Mesothelial cell of epicardium (in vitro differentiated cells): ENCODE measurements at places on chromosomes 11 and 22.

DNA sequence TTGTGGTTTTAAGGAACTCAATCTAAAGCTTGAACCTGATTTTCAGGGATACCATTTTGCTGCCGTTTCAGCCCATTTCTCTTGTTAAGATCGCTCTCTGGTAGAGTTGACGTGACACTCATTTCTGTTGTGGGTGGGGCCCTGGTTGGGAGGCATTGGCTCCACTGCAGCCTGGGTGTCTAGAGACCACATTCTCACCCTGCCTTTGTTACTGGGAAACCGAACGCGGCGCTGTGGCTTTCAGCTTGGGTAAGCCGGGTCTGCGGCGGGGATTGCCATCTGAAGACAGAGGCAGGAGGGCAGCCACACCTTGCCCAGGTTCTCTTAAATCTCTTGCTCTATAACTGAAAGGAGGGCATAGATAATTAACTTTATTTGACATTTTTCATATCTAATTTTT is 3.2 kb downstream of the EHF start:
- H3K27me3 ChIP-seq: peaks cover 32% of the 10 kb centered on the region
- no peak overlapping the region for H3K4me3 ChIP-seq
- DNase-seq: no peak
- H3K27ac ChIP-seq: no peak overlapping the region
- H3K36me3 ChIP-seq: no peaks in the 10 kb centered on the region

DNA sequence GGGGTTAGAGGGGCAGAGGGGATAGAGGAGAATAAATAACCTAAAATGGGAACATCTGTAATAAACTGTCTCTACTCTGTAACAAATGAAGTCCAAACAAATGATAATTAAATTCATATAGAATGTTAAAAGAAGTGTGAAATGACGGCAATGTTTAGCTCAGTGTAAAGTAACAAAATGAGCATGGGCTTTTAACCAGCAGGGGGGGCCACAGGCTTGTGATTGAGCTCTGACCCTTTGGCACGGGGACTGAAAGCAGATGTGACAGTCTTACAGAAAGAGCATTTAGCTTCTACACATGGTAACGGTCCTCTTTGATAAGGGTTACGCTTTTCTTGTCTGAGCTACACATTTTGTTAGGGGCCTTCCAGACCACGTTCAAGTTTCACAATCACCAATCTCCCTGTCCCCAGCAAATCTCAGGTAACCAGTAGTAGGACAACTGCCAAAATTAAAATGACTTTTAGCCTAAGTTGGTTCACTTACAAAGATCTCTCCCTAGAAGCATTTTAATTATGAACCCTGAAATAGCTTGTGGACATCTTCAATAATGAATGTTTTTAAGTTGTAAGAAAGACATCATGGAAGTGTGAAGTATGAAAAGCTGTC is 262.5 kb downstream of the DCDC1 start:
- H3K27me3 ChIP-seq: peaks cover 12% of the 10 kb centered on the region
- H3K4me3 ChIP-seq: no peak overlapping the region
- H3K27ac ChIP-seq: no peak overlapping the region
- DNase-seq: peak; percentile 72
- peaks cover 4% of the 10 kb centered on the region for H3K4me1 ChIP-seq

DNA sequence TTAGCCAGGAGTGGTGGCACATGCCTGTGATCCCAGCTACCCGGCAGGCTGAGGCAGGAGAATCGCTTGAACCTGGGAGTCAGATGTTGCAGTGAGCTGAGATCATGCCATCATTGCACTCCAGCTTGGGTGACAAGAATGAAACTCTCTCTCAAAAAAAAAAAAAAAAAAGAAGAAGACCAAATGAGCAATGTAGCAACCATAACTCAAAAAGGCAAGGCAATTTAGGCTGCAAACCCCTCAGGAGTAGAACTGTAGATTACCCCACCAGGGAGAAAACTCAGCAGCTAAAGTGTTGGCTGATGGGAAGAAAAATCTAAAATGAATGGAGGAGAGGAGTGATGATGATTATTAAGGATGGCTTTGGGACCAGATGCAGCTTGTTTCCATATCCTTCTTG is 256.7 kb upstream of the UBASH3B start:
- H3K4me3 ChIP-seq: no peak overlapping the region
- DNase-seq: no peak
- H3K27me3 ChIP-seq: no peaks in the 10 kb centered on the region
- no peak overlapping the region for H3K27ac ChIP-seq

GRCh38 chr11:46393759-46394158 is 2.2 kb upstream of the CHRM4 start:
- H3K27me3 ChIP-seq: peaks cover 40% of the 10 kb centered on the region
- H3K4me1 ChIP-seq: peaks cover 20% of the 10 kb centered on the region
- no peak overlapping the region for H3K4me3 ChIP-seq
- H3K36me3 ChIP-seq: peaks cover 8% of the 10 kb centered on the region
- no peak overlapping the region for H3K27ac ChIP-seq

- H3K36me3 ChIP-seq: no peaks in the 10 kb centered on the region
- DNase-seq: no peak
- H3K27ac ChIP-seq: no peak overlapping the region
Measured at GRCh38 chr22:26033071-26033470, 136.2 kb upstream of the SEZ6L start.

DNA sequence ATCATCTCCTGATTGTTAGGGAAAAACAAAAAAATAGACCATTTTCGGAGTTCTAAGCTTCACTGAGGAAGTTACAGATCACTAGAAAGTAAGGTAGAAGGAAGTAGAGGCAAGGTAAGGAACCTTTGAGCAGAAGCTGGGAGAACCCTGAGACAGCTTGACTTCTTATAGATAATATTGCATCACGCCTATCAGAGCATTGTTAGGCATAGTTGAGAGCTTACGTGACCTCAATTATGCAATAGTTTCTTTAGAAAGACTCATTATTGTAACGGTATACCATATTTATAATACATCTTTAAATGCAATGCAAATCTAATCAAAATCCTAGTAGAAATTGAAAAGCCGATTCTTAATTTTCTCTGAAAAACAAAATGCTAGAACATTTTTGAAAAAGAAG is 4.9 kb downstream of the TBRG1 start:
- H3K27ac ChIP-seq: no peak overlapping the region
- peaks cover 9% of the 10 kb centered on the region for H3K4me1 ChIP-seq
- DNase-seq: no peak
- no peak overlapping the region for H3K4me3 ChIP-seq

GRCh38 chr11:42555190-42555589 is 756.6 kb upstream of the API5 start:
- no peaks in the 10 kb centered on the region for H3K4me1 ChIP-seq
- H3K36me3 ChIP-seq: no peaks in the 10 kb centered on the region
- DNase-seq: no peak
- no peak overlapping the region for H3K4me3 ChIP-seq
- H3K27ac ChIP-seq: no peak overlapping the region

DNA sequence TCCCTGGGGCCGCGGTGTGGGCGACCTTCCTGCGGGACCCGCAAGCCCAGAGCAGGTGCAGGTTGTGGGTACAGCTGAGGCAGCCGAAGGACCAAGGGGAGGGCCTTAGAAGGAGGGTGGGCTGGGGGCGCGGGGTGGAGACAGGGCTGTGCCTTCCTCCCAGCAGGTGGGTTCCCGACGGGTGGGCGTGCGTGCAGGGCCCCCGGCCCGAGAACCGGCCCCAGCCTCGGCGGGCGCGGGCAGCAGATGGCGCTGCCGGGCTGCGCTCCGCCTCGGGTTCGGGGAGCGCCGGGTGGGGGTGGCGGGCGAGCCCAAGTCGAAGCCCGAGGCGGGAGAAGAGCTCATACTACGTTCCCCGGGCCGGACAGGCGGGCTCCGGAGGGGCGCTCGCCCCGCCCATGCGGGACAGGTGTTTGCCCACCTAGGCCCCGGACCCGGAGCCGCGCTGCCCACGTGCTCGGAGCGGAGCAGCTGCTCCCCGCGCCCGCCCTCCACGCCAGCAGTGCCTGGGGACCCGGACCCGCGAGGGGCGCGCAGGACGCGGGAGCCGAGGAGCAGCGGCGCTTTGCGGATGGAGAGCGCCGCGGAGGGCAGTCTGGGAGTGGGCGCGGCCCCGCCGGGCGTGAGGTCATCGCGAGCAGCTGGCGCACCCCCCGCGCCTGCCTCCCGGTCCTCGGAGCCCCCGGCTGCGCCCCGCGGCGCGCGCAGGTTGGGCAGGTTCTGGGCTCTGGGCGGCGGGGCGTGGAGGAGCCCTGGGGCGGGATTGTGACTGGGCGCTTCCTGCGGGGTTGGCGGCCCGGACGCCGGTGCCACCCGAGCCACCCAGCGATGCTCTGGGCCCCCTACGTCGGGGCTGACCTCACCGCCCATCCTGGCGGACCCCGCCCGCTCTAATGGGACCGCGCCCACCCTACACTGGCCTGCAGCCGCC is 25.3 kb downstream of the DUSP8 start:
- peaks cover 70% of the 10 kb centered on the region for H3K27me3 ChIP-seq
- peaks cover 3% of the 10 kb centered on the region for H3K4me1 ChIP-seq
- peak overlapping the region; percentile 40 for H3K4me3 ChIP-seq
- peak; percentile 76 for DNase-seq

DNA sequence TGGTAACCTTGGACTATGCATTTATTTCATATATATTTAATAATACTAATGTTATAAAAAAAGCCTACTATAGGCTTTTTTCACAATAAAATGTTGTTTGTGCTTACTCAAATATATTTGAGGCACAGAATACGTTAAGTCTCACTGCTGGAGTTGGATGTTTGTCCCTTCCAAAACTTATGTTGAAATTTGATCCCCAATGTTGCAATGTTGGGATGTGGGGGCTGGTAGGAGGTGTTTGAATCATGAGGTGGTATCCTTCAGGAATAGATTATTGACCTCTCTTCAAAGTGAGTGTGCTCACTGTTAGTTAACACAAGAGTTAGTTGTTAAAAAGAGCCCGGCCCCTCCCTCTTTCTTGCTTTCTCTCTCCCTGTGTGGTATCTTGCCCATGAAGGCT is 1295.9 kb downstream of the JRKL start:
- no peak overlapping the region for H3K27ac ChIP-seq
- H3K36me3 ChIP-seq: no peaks in the 10 kb centered on the region
- no peak for DNase-seq
- H3K4me3 ChIP-seq: no peak overlapping the region

DNA sequence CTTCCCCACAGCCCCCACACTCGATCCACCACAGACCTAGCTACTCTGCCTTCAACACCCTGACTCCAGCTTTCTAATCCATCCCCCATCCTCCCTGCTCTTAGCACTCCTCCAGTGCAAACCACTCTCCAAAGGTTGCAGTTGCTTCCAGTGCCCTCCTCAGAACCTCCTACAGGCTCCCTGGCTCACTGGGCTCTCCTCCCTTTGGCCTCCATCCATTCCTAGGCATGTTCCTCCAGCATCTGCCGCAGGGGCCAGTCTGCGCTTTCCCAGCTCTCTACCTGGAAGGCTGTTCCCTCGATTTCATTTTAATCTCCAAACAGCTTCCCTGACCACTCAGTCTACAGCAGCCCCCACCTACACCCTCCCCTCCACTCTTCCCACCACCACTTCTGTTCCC is 133.8 kb downstream of the SPATA19 start:
- peaks cover 27% of the 10 kb centered on the region for H3K27me3 ChIP-seq
- H3K36me3 ChIP-seq: no peaks in the 10 kb centered on the region
- no peak overlapping the region for H3K4me3 ChIP-seq
- no peaks in the 10 kb centered on the region for H3K4me1 ChIP-seq
- H3K27ac ChIP-seq: no peak overlapping the region
